Neural crest cell (in vitro differentiated cells): ENCODE measurements at places on chromosomes 6 and 20. TPM values are rescaled to one million over a fixed set of nuclear protein-coding genes. Genes with fewer than 3 reads are reported as not detected.

Gene ESF1
- total RNA-seq: 18.9 and 20.7 TPM in 2 replicates

Gene SLC12A5
- 9.6 and 10.0 TPM in 2 replicates for total RNA-seq

Gene STX16
- total RNA-seq: 57.3 and 58.7 TPM in 2 replicates

Gene GPR63
- 6.0 and 6.9 TPM in 2 replicates for total RNA-seq

- H3K4me3 ChIP-seq: peak overlapping the region; percentile 88
- peaks cover 24% of the 10 kb centered on the region for H3K4me1 ChIP-seq
- DNase-seq: no peak
- H3K36me3 ChIP-seq: no peaks in the 10 kb centered on the region
- H3K27me3 ChIP-seq: peaks cover 5% of the 10 kb centered on the region
Measured at GRCh38 chr20:41316051-41316450, 1.5 kb downstream of the ZHX3 start.

DNA sequence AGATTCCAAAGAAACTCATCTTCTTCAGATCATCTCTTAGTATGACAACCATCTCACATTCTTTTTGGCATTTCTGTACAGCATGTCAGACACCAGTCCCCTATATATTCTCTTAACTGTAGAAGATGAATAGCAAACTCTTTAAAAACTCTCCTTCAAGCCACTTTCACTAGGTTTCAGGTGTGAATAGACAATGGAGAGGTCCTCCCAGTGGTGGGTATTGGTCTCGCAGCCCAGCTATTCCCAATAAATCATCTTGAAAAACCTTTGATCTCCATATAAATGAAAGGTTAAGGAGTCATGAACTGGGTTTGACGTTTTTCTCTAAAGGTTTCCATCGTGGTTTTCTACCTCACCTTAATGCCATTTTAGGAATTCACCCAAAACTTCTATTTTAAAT lies 180.0 kb downstream of the GJA1 start:
- DNase-seq: no peak
- no peaks in the 10 kb centered on the region for H3K4me1 ChIP-seq
- no peak overlapping the region for H3K27ac ChIP-seq
- H3K4me3 ChIP-seq: no peak overlapping the region
- H3K36me3 ChIP-seq: no peaks in the 10 kb centered on the region

GRCh38 chr6:29861521-29862255 lies 34.1 kb downstream of the HLA-G start:
- H3K36me3 ChIP-seq: no peaks in the 10 kb centered on the region
- H3K4me1 ChIP-seq: no peaks in the 10 kb centered on the region
- peak overlapping the region; percentile 50 for H3K27ac ChIP-seq
- H3K4me3 ChIP-seq: no peak overlapping the region
- H3K27me3 ChIP-seq: peaks cover 58% of the 10 kb centered on the region

- no peaks in the 10 kb centered on the region for H3K4me1 ChIP-seq
- H3K36me3 ChIP-seq: peaks cover 4% of the 10 kb centered on the region
- no peak for DNase-seq
- H3K27me3 ChIP-seq: no peaks in the 10 kb centered on the region
- H3K4me3 ChIP-seq: no peak overlapping the region
Measured at GRCh38 chr6:140156131-140156530, 781.7 kb upstream of the CITED2 start.

DNA sequence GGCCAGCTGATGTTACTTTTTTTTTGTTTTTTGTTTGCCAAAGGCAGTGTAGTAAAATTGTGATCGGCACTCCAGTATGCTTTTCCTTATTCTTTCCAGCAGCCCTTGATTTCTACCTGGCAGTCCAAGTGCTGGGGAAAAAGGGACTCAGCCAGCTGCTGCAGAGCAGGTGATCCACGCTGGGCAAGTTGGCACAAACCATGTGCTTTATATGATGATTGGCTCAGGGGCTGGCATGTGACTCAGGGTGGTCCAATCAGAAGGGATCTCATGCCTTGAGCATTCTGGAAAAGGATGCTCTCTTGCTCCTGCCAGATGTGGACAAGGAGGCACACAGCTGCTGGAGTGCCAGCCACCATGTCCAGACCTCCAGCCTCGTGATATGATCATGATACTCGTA lies 54.5 kb downstream of the SULF2 start:
- H3K27me3 ChIP-seq: no peaks in the 10 kb centered on the region
- no peak for DNase-seq
- peaks cover 2% of the 10 kb centered on the region for H3K36me3 ChIP-seq
- H3K4me3 ChIP-seq: no peak overlapping the region
- H3K4me1 ChIP-seq: peaks cover 34% of the 10 kb centered on the region
